Tibial nerve (tissue), 4 donors: ENCODE measurements at places on chromosomes 6 and 20. TPM values are rescaled to one million over a fixed set of nuclear protein-coding genes. Genes with fewer than 3 reads are reported as not detected.
A peak's percentile ranks its signal among the peaks of the same experiment; 100 is the strongest.

Gene CCN5
- 355 TPM for total RNA-seq

Gene MMP24
- total RNA-seq = 0.78 TPM

Gene SPAG4
- 5.7 TPM for total RNA-seq

DNA sequence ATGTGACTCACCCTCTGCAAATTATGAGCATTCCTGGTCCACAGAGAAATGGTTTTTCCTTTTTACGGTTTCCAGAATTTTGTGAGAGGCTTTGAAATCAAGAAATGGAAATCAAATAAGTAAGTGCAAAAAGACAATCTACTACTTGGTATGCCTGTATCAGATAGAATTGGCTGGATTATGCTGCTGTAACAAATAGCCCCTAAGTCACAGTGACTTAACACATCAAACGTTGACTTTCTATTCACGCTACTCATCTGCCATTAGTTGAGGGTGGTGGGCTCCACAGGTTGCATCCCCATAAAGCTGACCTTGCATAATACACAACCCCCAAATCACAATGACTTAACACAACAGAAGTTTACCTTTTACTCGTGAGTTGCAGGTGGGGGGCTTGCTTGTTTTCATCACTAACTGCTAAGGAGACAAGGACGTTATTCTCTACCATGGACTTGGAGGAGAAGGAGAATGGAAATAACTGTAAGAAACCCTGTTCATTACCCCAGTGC lies 44.4 kb downstream of the TSHZ2 start:
- no peaks in the 10 kb centered on the region for H3K36me3 ChIP-seq
- DNase-seq = no peak

DNA sequence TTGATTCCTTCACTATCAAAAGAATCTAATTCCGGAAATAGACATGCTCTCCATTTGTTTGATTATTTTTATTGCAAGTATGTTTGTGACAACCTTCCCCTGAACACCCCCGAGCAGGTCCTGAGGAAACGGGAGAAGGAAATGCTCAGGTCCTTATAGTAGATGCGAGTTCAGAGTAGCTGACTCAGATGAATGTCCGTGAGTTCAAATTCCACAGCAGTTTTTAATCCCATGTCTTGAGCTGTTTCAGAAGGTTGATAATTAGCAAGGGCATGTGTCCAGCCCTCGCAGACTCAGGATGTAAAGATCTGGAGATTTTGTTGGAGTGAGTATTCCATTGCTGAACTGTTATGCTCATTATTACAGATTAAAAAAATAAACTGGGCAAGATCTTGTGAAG lies 169.3 kb downstream of the BCAS1 start:
- H3K27ac ChIP-seq = peak overlapping the region; percentile 76
- peaks cover 15% of the 10 kb centered on the region for H3K4me1 ChIP-seq
- no peaks in the 10 kb centered on the region for H3K27me3 ChIP-seq

Gene RIMS1
- total RNA-seq = 1.3 TPM

DNA sequence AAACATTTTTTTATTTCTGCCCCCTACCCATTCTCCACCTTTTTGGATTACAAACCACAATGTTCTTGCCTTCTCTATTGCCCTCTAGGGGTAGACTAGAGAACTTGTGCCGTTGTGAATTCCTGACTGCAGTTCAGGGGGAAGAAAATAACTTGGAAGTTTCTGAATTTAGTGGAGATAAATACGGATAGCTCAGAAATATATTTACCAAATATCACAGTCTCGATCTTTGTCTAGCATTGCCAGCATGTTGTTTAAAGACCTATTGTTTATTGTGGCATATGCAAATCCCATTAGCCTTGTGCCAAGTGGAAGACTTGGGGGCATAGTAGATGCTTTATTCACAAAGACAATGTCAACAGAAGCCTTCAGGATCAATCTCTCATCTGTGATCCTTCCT lies 154.1 kb upstream of the MMS22L start:
- H3K4me3 ChIP-seq = no peak overlapping the region
- H3K27ac ChIP-seq = no peak overlapping the region
- DNase-seq = no peak
- no peaks in the 10 kb centered on the region for H3K36me3 ChIP-seq
- no peaks in the 10 kb centered on the region for H3K27me3 ChIP-seq
- no peaks in the 10 kb centered on the region for H3K4me1 ChIP-seq

DNA sequence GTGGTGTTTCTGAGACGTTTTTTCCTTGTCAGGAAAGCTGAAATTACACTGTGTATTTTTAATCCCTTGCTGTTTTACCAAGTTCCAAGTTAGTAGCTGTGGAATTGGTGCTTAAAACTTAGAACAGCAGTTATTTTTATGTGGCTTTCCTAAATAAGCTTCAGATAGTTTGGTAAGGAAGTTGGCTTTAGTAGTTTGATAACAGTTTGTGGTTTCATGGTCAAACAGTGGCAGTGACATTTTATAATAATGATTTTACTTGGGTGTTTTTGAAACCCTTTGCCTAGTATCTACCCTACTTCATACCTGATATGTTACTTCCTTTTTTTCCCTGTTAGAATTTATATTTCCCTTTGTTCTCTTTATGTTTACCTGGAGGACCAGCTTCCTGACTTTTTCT lies 164.9 kb downstream of the JARID2 start:
- H3K4me1 ChIP-seq = peaks cover 32% of the 10 kb centered on the region
- no peaks in the 10 kb centered on the region for H3K36me3 ChIP-seq
- no peak for DNase-seq
- no peak overlapping the region for H3K4me3 ChIP-seq

Gene B3GAT2
- total RNA-seq = 0.30 TPM
